Stimulated activated CD4-positive, alpha-beta T cell treated with anti-CD3 and anti-CD28 coated beads, Interleukin-1b, Interleukin-23, amount 100 ng/mL, for 4 hours (primary cell): ENCODE measurements at places on chromosomes 6 and 20.

DNA sequence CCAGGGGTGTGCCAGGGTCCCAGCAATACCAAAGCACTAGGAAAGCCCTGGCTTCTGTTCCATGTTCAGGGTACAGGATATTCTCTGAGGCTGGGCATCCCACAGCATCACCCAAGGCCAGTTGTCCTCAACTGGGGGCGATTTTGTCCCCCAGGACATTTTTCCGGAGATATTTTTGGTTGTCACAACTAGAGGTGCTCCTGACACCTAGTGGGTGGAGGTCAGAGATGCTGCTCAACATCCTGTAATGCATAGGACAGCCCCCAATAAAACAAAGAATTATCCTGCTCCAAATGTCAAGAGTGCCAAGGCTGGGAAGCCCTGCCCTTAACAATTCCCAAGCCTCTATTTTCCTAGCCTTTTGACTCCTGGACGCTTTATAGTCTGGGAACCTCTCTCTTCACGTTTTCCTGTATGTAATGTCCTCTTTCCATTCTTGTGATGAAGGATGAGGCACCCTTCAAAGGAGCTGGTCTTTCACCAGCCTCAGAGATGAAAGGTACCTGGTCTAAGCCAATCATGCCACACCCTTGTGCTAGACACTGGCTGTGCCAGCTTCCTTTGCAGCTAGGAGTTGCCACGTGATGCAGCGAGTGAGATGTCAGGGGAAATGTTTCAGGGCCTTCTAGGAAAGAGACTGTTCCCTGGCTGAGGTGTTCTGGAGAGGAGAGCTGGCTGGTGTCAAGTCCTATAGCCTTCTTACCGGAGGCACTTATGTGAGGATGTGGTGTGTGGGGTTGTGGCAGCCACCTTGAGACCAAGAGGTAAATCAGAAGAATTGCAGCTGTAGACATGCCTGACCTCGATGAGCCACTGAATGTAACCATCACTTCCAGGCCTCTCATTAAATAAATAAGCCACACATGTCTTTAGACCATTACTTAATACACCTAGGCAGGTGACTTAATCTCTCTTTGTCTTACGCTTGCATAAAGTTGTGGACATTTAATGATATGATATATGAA, 23.4 kb upstream of the KCNG1 start:
- no peak for DNase-seq

- DNase-seq, result no peak
Observed at GRCh38 chr6:37244430-37245310, 12.9 kb upstream of the TBC1D22B start.

DNA sequence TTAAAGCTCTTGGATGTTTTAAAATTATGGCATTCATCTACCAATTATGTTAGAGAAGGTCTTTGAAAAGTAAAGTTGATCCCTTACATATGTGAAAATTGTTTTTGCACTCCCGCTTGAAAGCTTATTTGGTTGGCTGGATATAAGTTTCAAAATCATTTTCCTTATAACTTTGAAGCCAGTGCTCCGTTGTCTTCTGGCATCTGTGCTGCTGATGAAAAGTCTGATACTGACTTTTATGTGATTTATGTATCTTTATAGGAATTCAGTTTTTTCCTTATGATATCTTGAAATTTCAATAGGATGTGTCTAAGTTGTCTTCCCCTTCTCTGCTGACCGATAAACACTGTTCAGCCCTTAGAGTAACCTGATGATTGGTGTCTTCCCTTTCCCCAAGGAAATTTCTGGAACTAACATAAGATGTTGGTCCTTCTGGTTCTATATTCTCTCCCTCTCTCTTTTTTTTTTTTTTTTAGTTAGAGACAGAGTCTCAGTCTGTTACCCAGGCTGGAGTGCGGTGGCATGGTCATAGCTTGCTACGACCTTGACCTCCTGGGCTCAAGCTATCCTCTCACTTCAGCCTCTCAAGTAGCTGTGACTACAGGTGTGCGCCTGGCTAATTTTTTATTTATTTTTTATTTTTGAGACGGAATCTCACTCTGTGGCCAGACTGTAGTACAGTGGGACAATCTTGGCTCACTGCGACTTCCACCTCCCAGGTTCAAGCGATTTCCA, 12.7 kb downstream of the PANK2 start:
- no peak for DNase-seq

- DNase-seq, result no peak
Observed at GRCh38 chr6:32131439-32131948, 1.4 kb upstream of the FKBPL start.

DNA sequence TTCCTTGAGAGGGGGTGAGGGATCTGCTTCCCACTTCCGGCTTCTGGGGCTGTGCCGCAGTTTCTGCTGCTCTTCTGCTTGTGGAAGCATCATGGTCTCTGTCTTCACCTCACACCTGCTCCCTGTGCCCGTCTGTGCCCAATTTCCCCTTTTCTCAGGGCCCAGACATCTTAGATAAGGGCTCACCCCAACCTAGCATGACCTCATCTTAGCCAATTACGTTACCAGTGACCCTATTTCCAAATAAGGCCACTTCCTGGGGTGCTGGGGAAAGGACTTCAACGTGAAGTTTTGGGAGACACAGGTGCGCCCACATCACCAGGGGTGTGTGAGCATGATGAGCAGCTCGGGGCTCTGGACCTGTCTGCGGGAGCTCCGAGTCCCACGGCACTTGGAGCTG, 20.7 kb upstream of the RBBP8NL start:
- no peak for DNase-seq

- DNase-seq, result no peak
Observed at GRCh38 chr20:13819885-13820645, 35.2 kb downstream of the NDUFAF5 start.

DNA sequence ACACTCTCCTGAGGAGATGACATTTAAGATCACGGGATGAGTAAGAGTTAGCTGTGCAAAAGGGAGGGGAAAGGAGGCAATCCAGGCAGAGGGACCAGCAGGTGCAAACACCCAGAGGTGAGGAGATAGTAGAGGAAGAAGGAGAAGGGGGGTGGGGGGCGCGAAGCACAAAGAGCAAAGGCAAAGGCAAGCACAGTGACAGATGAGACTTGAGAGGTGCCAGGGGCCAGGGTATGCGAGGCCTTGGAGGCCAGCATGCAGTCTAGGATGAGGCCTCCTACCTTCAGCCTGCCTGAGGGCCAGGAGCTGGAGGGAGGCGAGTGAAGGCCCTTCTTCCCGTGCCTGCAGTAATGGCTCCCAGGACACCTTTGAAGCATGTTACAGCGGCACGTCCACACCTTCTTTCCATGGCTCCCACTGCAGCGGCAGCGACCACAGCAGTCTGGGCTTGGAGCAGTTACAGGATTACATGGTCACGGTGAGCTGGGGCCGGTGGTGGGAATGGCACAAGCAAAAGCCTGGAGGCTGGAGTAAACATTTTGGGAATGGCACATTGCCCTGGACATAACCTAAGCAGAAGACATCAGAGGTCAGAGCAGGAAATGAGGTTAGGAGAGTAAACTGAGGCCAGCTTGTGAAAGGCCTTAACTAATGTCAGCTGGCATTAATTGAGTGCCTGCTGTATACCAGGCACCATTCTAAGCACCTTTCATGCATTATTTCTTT, 18.6 kb downstream of the CCM2L start:
- DNase-seq, result no peak

- no peak for DNase-seq
Observed at GRCh38 chr6:134373282-134373922, 55.5 kb upstream of the SGK1 start.

DNA sequence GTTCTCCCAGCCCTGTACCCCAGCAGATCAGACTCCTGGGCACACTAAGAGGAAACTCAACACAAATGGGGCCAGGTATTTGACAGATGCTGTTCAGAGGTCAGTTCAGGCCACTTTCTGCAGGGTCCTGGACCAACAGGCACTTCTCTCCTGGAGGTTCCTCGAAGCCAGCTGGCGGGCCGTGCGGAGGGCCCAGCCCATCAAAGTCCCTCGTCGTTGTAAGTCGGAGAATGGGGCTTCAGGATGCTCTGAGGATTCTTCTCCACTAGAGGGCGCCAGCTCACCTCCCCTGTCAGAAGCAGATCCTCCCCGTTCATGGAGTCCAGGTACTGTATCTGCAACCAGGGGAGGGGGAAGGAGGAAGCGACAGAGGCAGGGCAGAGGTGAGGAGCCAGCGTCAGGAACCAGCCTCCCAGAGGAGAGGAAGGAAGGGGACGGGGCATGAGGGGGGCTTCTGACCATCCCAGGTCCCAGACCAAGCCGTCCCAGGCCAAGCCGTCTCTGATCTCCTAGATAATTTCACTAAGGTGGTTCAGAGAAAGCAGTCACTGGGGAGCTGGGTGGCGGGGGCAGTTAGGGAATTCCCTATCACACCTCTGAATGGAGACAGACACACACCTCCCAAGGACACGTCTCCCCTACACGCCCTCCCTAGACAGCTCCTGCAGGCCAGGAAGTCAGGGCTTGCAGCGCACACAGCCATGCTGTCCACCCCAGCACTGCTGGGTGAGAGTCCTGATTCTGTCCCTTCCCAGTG, 11.7 kb upstream of the FAM83C start:
- peak; percentile 60 for DNase-seq

DNA sequence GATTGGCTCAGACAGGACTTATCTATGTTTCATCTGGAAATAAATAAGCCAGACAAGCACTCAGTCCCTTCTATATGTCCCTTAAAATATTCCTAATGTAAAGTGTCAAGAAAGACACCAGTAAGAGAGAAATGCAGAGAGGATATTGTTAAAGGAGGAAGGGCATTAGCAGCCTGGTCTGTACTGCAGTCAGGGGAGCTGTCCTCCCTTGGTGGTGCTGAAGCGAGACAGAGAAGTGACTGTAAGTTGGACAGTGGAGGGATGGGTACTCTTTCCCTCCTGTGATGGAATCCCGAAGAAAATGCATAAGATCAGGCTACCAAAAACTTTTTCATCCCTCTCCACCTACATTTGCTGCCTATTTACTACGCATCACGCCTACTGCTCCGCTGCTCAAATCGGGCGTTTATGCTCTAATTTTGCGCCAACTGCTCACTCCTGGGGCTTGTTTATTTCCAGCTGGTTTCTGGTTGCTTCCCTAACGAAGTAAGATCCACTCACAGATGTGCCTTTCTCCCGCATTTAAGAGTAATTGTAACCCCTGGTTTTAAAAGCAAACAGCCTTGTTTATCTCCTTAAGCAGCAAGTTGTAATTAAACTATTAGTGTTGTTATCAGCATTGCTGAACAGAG, 35.2 kb downstream of the PHACTR1 start:
- no peak for DNase-seq

DNA sequence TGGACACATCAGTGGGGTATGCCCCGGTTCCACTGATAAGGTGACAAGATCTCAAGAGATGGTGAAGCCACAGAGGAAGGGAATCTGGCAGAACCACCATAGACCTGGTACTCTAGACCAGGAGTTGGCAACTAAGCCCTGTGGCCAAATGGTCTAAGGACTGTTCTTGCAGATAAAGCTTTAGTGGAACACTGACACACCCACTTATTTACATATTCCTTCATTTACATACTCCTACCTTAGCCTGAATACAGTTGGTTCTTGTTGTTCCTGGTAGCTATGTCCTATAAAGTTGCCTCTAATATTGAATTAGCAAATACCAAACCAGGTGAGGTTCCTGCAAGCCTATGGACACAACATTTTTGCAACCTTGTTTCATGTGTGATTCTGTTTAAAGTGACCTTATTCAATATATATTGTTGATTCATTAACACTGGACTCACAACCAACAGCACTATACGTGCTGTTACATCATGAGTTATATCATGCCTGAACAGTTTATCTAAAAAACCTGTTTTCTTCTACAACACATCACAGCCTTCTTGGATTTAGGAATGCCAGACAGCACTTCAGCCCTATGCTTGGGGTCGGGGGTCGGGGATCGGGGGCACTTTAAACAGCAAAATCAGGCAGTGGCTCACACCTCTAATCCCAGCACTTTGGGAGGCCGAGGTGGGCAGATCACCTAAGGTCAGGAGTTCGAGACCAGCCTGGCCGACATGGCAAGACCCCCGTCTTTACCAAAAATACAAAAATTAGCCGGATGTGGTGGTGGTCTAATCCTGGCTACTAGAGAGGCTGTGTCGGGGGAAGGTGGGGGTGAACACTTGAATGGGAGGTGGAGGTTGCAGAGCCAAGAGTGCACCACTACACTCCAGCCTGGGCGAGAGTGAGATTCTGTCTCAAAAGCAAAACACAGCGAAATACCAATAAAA, 2.5 kb downstream of the CCDC167 start:
- no peak for DNase-seq

- no peak for DNase-seq
Observed at GRCh38 chr6:106446287-106446885, 85.9 kb downstream of the CRYBG1 start.

DNA sequence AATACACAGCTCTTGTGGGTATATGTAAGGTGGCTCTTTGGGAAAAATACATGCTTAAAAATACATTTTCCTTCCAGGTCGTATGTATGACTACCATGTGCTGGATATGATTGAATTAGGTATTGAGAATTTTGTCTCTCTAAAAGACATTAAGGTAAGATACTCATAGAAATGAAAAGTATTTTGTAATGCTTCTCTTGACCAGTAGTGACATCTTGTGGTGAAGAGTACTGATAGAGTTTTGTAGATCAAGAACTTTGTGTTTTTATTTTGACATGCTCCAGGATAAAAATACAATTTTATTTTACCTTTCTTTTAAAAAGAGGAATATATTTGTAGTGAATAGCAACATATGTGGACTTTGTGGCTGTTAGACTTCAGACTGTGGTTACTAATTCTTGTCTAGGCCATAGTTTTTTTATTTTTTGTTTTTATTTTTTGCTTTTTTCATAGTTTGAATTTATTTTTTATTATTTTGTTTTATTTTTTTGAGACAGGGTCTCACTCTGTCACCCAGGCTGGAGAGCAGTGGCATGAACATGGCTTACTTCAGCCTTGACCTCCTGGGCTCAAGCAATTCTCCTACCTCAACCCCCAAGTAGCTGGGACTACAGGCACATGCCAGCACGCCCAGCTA, 17.9 kb downstream of the RPF2 start:
- DNase-seq, result no peak

DNA sequence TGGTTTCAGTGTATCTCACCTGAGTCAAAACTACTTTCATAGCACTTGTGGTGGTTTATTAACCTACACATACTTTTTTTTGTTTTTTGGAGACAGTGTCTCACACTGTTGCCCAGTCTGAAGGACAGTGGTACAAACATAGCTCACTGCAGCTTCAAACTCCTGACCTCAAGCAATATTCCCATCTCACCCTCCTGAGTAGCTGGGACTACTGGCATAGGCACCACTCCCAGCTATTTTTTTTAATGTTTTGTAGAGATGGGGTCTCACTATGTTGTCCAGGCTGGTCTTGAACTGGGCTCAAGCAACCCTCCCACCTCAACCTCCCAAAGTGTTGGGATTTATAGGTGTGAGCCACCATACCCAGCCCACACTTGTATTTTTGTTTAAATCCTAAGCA, 49.7 kb downstream of the STAU1 start:
- no peak for DNase-seq
